ENCODE measurements at places on chromosomes 3 and 15.

DNA sequence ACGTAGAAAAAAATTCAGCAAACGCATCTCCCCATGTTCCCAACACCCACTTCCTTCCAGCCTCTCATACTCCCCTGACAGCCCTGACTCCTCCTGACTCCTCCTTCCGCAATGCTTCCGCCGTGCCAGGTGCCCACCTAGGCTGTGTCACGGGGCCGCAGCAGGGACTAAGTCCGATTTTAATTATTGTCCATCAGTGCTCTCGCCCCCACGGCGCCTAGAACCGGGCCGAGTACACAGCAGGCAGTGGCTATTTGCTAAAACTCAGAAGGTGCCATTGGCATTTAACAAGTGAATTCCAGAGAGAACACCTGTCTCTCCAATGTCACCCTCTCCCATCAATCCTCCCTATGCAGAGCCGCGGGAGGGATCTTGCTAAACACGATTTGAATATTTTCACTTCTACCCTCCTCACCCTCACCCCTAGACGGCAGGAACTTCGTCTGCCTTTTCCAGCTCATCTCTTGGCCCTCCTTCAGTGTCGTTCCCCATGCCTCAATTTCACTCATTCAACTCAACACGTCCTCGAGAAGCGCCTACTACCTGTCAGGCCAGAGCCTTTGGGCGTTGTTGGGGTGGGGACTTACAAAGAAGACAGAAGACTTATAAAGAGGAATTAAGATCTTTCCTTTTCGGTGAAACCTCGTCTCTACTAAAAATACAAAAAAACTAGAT, 11.5 kb upstream of the SHF start:
- no peak for DNase-seq

DNA sequence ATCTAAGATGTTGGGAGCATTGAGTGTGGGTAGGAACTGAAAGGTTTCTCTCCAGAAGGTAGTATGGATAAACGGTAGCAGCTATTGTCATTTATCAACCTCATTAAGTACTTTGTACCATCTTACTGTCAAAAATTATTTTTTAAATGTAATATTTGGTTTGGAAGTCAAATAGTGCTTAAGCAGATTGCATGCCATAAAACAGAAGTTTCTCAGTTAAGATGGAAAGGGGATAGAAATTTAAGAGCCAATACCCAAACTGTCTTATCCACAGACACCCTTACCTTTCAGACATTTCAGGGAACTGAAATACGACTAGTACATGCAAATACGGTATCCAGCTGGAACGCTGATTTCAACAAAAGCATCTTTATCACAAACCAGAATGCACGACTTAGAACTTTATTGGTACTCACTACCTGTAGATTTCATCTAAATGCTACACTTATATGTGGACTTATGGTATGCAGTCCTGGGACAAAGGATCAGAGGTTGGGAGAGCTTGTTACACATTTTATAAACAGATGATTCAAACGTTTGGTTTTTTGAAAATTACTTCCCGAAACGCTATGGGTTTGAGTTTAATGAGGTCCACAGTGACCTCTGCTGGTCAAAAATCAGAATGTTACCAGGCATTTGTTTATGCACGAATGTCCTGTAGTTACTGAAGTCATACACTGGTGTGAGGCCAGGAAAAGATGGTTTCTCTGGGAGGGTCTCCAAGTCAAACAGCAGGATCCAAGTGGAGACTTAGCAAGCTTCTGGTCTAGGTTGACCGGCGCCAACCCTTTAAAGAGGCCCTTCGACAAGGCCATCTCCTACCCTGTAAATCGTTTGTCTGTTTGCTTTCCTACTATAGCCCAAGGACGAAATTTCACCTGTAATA, 45.7 kb upstream of the DUT start:
- peak; percentile 71 for DNase-seq

GRCh38 chr15:68990992-68991500, 23.4 kb upstream of the NOX5 start:
- no peak for DNase-seq

- no peak for DNase-seq
Observed at GRCh38 chr3:43647331-43648166, 25.7 kb upstream of the ANO10 start.

- DNase-seq, result no peak
Observed at GRCh38 chr15:52121896-52122295, 9.3 kb upstream of the BCL2L10 start.

GRCh38 chr15:35602836-35603235, 56.9 kb upstream of the DPH6 start:
- no peak for DNase-seq

GRCh38 chr15:48086576-48086975, 34.2 kb upstream of the SLC24A5 start:
- no peak for DNase-seq

Data from NCI-H2227 treated with DMSO at 0.1 percent for 48 hours (cell line).